T-helper 2 cell treated with Interferon-gamma antibody and Interleukin-4, amounts not matched to agents 5 μg/mL and 100 μg/mL, for 36 hours (primary cell): ENCODE measurements at places on chromosomes 4 and X.

GRCh38 chrX:13868591-13868990 is 51.7 kb upstream of the GPM6B start:
- H3K27ac ChIP-seq, result no peak overlapping the region
- no peaks in the 10 kb centered on the region for H3K36me3 ChIP-seq
- peaks cover 2% of the 10 kb centered on the region for H3K27me3 ChIP-seq

GRCh38 chr4:153266988-153267387 is 62.7 kb downstream of the TRIM2 start:
- H3K27ac ChIP-seq, result no peak overlapping the region
- H3K4me1 ChIP-seq, result no peaks in the 10 kb centered on the region
- H3K36me3 ChIP-seq, result no peaks in the 10 kb centered on the region
- H3K4me3 ChIP-seq, result no peak overlapping the region
- DNase-seq, result no peak

DNA sequence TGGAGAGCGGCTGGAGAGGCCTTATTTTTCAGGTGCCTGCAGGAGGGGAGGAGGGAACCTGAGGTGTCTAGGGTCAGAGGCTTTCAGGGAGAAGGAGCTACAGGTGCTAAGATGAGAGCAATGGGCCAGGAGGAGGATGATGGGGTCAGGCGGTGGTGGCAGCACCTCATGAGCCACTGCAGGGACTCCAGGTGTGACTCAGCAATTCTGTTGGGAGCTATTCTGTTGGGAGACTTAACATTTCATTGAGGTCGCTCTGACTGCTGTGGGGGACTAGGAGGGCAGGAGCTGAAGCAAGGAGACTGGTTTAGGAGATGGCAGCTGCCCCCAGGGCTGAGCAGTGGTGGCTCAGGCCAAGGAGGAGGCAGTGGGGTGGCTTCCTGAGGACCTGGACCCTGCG is 65.0 kb downstream of the CLDN34 start:
- H3K4me1 ChIP-seq, result peaks cover 4% of the 10 kb centered on the region
- H3K36me3 ChIP-seq, result no peaks in the 10 kb centered on the region
- no peak overlapping the region for H3K27ac ChIP-seq
- H3K4me3 ChIP-seq, result no peak overlapping the region
- no peaks in the 10 kb centered on the region for H3K27me3 ChIP-seq

GRCh38 chrX:110012818-110013485 is 10.0 kb downstream of the TMEM164 start:
- no peaks in the 10 kb centered on the region for H3K4me1 ChIP-seq
- DNase-seq, result no peak
- H3K36me3 ChIP-seq, result peaks cover 13% of the 10 kb centered on the region
- no peak overlapping the region for H3K27ac ChIP-seq
- H3K27me3 ChIP-seq, result no peaks in the 10 kb centered on the region
- no peak overlapping the region for H3K4me3 ChIP-seq

- H3K27ac ChIP-seq, result no peak overlapping the region
- no peaks in the 10 kb centered on the region for H3K27me3 ChIP-seq
- H3K36me3 ChIP-seq, result no peaks in the 10 kb centered on the region
- H3K4me1 ChIP-seq, result no peaks in the 10 kb centered on the region
- no peak overlapping the region for H3K4me3 ChIP-seq
Observed at GRCh38 chr4:132071815-132072214, 1077.3 kb upstream of the PCDH10 start.

GRCh38 chr4:105556206-105556605 is 3.8 kb downstream of the ARHGEF38 start:
- no peak overlapping the region for H3K27ac ChIP-seq
- DNase-seq, result no peak
- H3K36me3 ChIP-seq, result no peaks in the 10 kb centered on the region
- no peak overlapping the region for H3K4me3 ChIP-seq
- no peaks in the 10 kb centered on the region for H3K4me1 ChIP-seq
- H3K27me3 ChIP-seq, result peaks cover 10% of the 10 kb centered on the region

DNA sequence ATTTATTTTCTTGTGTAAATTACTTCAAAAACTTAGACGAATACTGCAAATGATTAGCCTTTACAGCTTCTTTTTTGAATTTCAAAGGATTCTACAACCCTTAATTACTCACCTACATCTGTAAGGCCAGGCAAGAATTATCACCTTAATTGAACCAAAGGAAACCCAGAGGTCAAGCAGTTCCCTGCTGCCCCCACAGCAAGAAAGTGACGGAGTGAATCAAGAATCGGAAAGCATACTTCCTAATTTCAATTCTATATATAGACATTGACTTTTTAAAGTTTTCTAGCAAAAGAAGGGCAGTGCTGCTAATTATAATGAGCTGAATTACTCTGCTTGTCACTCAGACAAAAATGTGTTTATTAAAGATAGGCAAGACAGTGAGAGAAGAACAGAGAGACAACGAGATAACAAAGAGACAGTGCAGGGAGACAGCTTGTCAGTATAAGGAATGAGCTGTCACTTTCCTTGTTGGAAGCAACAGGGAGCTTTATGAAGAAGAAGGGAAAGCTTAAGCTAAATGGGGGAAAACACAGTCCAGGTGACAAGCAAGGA is 47.5 kb upstream of the SPANXN4 start:
- H3K4me1 ChIP-seq, result no peaks in the 10 kb centered on the region
- no peaks in the 10 kb centered on the region for H3K36me3 ChIP-seq
- DNase-seq, result no peak
- no peaks in the 10 kb centered on the region for H3K27me3 ChIP-seq
- H3K4me3 ChIP-seq, result no peak overlapping the region
- H3K27ac ChIP-seq, result no peak overlapping the region

- no peaks in the 10 kb centered on the region for H3K4me1 ChIP-seq
- no peak overlapping the region for H3K27ac ChIP-seq
Observed at GRCh38 chrX:133412665-133413064, 2.6 kb downstream of the GPC4 start.

- H3K36me3 ChIP-seq, result no peaks in the 10 kb centered on the region
- no peak overlapping the region for H3K4me3 ChIP-seq
- H3K27me3 ChIP-seq, result no peaks in the 10 kb centered on the region
Observed at GRCh38 chr4:119854364-119854763, 212.3 kb downstream of the MAD2L1 start.

- no peak for DNase-seq
- peak overlapping the region; percentile 62 for H3K4me3 ChIP-seq
- peaks cover 19% of the 10 kb centered on the region for H3K36me3 ChIP-seq
- H3K27ac ChIP-seq, result peak overlapping the region; percentile 85
Observed at GRCh38 chr4:184513802-184514120, 39.4 kb upstream of the IRF2 start.

GRCh38 chr4:78560296-78560963 is 8.9 kb downstream of the ANXA3 start:
- H3K4me1 ChIP-seq, result no peaks in the 10 kb centered on the region
- no peak for DNase-seq
- H3K27me3 ChIP-seq, result peaks cover 16% of the 10 kb centered on the region
- H3K4me3 ChIP-seq, result no peak overlapping the region
- no peak overlapping the region for H3K27ac ChIP-seq

DNA sequence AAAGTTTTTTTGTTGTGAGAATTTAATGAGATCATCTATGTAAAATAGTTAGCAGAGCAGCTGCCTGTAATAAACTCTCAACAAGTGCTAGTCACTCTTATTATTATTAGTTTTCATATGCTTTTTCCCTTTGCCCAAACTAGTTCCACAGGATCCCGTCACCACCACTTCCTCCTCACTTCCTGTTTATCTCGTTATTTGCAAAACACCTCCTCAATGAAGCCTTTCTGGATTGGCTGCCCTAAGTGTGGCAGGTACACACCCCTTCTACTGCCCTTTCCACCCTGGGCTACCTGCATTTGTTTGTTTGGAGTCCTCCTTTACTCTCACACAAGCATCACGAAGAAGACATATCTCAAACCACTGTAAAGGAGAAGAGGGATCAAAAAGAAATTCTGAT is 54.4 kb upstream of the KLF3 start:
- H3K36me3 ChIP-seq, result no peaks in the 10 kb centered on the region
- H3K27me3 ChIP-seq, result peaks cover 12% of the 10 kb centered on the region
- H3K27ac ChIP-seq, result no peak overlapping the region
- no peak overlapping the region for H3K4me3 ChIP-seq

GRCh38 chrX:68826113-68826980 is 2.5 kb upstream of the EFNB1 start:
- H3K36me3 ChIP-seq, result no peaks in the 10 kb centered on the region
- no peak overlapping the region for H3K4me3 ChIP-seq
- no peak for DNase-seq
- peaks cover 12% of the 10 kb centered on the region for H3K4me1 ChIP-seq
- peaks cover 8% of the 10 kb centered on the region for H3K27me3 ChIP-seq
- H3K27ac ChIP-seq, result no peak overlapping the region

DNA sequence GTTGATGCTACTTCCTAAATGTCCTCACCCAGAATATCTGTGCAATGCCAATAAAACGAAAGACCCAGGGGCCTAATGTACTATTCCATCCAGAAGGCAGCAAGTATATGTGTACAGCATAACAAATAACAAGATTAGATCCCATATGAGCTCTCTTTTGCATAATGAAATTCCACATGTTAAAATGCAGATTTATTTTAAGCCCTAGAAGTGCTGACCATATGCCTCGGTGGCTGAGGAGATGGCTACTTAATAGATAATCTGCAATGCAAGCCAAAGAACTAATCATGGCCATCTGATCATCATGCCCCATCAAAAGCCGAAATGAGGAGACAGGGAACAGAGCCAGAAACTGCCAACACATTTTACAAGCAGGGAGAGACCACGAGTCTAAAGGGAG is 293.5 kb downstream of the KCNIP4 start:
- H3K4me3 ChIP-seq, result no peak overlapping the region
- H3K27ac ChIP-seq, result no peak overlapping the region
- no peaks in the 10 kb centered on the region for H3K4me1 ChIP-seq
- H3K27me3 ChIP-seq, result no peaks in the 10 kb centered on the region

GRCh38 chrX:16039834-16040233 is 83.5 kb upstream of the GRPR start:
- DNase-seq, result no peak
- H3K36me3 ChIP-seq, result no peaks in the 10 kb centered on the region
- no peak overlapping the region for H3K4me3 ChIP-seq
- H3K27me3 ChIP-seq, result peaks cover 12% of the 10 kb centered on the region

DNA sequence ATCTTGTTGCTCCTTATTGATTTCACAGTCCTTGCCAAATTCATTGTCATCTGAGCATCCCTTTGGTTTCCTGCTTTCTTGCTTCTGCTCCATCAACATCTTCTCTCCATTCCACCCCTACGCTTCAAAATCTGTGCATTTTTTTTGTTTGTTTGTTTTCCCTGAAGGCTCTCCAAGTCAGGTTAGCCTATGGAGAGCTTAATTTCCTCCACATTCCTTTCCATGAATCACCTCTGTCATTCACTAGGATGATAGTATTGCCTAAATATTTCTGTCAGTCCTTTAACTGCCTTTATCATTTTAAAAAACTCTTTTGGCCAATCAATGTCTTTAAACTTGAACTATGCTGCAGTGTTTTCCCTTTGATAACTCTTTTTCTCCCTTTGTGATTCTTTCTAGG is 67.7 kb downstream of the PPARGC1A start:
- H3K4me1 ChIP-seq, result no peaks in the 10 kb centered on the region
- no peaks in the 10 kb centered on the region for H3K36me3 ChIP-seq
- no peak overlapping the region for H3K4me3 ChIP-seq
- no peaks in the 10 kb centered on the region for H3K27me3 ChIP-seq

- H3K36me3 ChIP-seq, result peaks cover 14% of the 10 kb centered on the region
- DNase-seq, result peak; percentile 15
- H3K4me3 ChIP-seq, result peak overlapping the region; percentile 68
Observed at GRCh38 chrX:65750674-65751469, 83.4 kb downstream of the MSN start.

DNA sequence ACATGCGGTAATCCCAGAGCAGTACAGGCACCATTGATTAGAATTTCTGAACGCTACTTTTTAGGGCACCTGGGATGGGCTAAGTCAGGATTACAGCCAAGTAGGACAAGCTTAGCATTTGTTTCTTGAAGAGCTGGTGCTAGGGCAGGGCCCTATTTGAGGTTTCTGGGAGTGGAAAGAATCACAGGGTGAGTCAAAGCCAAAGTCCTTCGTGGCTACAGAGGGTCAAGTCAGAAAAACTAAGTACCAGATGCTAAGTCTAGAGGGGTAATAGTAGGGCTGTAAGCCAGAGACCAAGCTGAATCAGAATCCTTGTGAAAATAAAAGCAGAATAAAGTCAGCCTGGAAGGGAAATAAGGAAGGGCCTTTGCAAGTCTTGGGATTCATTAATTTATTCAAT is 448.6 kb downstream of the ZIC3 start:
- no peak overlapping the region for H3K4me3 ChIP-seq
- no peaks in the 10 kb centered on the region for H3K36me3 ChIP-seq
- DNase-seq, result no peak
- H3K27ac ChIP-seq, result no peak overlapping the region
- H3K4me1 ChIP-seq, result no peaks in the 10 kb centered on the region
- H3K27me3 ChIP-seq, result no peaks in the 10 kb centered on the region

DNA sequence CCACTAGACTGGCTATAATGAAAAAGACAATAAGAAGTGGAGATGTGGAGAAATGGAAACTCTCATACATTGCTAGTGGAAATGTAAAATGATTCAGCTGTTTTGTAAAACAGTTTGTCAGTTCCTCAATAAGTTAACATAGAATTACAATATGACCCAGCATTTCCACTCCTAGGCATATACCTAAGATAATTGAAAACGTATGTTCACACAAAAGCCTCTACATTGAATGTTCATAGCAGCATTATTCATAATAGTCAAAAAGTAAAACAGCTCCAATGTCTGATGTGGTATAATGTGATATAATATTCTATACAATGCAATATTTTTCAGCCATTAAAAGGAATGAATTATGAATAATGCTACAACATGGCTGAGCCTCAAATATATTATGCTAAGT is 10.2 kb downstream of the EDA start:
- H3K36me3 ChIP-seq, result no peaks in the 10 kb centered on the region
- DNase-seq, result no peak
- no peak overlapping the region for H3K27ac ChIP-seq
- H3K27me3 ChIP-seq, result no peaks in the 10 kb centered on the region
- no peak overlapping the region for H3K4me3 ChIP-seq

GRCh38 chr4:177464026-177464425 is 21.8 kb upstream of the AGA start:
- no peak overlapping the region for H3K27ac ChIP-seq
- H3K36me3 ChIP-seq, result no peaks in the 10 kb centered on the region
- no peak for DNase-seq
- peaks cover 3% of the 10 kb centered on the region for H3K4me1 ChIP-seq

- H3K27me3 ChIP-seq, result no peaks in the 10 kb centered on the region
- H3K4me3 ChIP-seq, result no peak overlapping the region
- no peak overlapping the region for H3K27ac ChIP-seq
- H3K36me3 ChIP-seq, result no peaks in the 10 kb centered on the region
- DNase-seq, result no peak
- no peaks in the 10 kb centered on the region for H3K4me1 ChIP-seq
Observed at GRCh38 chrX:25156832-25157231, 141.1 kb upstream of the ARX start.

- no peaks in the 10 kb centered on the region for H3K27me3 ChIP-seq
- H3K4me3 ChIP-seq, result no peak overlapping the region
- no peaks in the 10 kb centered on the region for H3K36me3 ChIP-seq
- no peak for DNase-seq
Observed at GRCh38 chr4:23232987-23233386, 540.2 kb downstream of the GBA3 start.

DNA sequence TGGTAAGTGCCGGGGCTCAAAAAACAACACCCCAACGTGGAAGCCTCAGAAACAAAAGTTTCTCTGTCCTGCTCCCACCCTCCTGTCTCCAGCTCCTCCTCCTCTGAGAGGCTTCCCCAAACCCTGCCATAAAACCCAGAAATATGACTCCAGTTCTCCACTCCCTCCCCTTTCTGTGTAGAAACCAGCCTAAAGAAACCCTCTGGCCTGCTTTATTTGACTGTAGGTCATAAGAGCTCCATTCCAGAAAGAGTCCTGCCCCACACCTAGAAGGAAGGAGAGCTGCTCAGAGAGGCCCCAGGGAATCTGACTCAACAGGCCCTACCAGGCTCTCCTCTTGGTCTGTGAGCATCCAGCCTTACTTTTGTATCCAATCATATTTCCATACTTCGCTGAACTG is 872 bp upstream of the S100P start:
- H3K36me3 ChIP-seq, result peaks cover 26% of the 10 kb centered on the region
- peaks cover 79% of the 10 kb centered on the region for H3K4me1 ChIP-seq
- no peak for DNase-seq
- H3K4me3 ChIP-seq, result no peak overlapping the region
